Spinal cord (tissue), 10 donors: ENCODE measurements at places on chromosomes 1 and 21. TPM values are rescaled to one million over a fixed set of nuclear protein-coding genes. Genes with fewer than 3 reads are reported as not detected.

The L1TD1 gene
- total RNA-seq: 2.5 TPM

The CLDN8 gene
- not detected for total RNA-seq

The FLG2 gene
- total RNA-seq: not detected

The DPM3 gene
- 16.2 TPM for total RNA-seq

The LIPI gene
- not detected for total RNA-seq

The VCAM1 gene
- total RNA-seq: 80.2 TPM

The LCE3E gene
- total RNA-seq: not detected

The LCE1E gene
- total RNA-seq: not detected

The S100A7A gene
- total RNA-seq: not detected

The RIMKLA gene
- total RNA-seq: 3.9 TPM

The RCC2 gene
- total RNA-seq: 37.5 TPM

The FMO4 gene
- total RNA-seq: 5.8 TPM

The GUCA2B gene
- total RNA-seq: not detected

The BEST4 gene
- 1.3 TPM for total RNA-seq

The PTGFR gene
- total RNA-seq: 28.9 TPM

The C1orf52 gene
- 34.9 TPM for total RNA-seq

The STK40 gene
- 11.2 TPM for total RNA-seq

The FCRLB gene
- total RNA-seq: 2.4 TPM

The SCAF4 gene
- 10.9 TPM for total RNA-seq

The LRRC39 gene
- total RNA-seq: 7.3 TPM

The IPP gene
- total RNA-seq: 18.7 TPM

The KIAA0040 gene
- total RNA-seq: 2.1 TPM

The RPE65 gene
- 4.0 TPM for total RNA-seq

The STYXL2 gene
- 0.69 TPM for total RNA-seq

The EFNA4 gene
- 13.9 TPM for total RNA-seq

The ADGRL4 gene
- 11.8 TPM for total RNA-seq

The OR2T33 gene
- total RNA-seq: not detected

The ANKRD35 gene
- total RNA-seq: 3.7 TPM

The SHE gene
- total RNA-seq: 10.5 TPM

The FAM163A gene
- total RNA-seq: 0.55 TPM

The MPZ gene
- total RNA-seq: 1,019 TPM
